ENCODE measurements at places on chromosomes 1 and 21.
A peak's percentile ranks its signal among the peaks of the same experiment; 100 is the strongest.

DNA sequence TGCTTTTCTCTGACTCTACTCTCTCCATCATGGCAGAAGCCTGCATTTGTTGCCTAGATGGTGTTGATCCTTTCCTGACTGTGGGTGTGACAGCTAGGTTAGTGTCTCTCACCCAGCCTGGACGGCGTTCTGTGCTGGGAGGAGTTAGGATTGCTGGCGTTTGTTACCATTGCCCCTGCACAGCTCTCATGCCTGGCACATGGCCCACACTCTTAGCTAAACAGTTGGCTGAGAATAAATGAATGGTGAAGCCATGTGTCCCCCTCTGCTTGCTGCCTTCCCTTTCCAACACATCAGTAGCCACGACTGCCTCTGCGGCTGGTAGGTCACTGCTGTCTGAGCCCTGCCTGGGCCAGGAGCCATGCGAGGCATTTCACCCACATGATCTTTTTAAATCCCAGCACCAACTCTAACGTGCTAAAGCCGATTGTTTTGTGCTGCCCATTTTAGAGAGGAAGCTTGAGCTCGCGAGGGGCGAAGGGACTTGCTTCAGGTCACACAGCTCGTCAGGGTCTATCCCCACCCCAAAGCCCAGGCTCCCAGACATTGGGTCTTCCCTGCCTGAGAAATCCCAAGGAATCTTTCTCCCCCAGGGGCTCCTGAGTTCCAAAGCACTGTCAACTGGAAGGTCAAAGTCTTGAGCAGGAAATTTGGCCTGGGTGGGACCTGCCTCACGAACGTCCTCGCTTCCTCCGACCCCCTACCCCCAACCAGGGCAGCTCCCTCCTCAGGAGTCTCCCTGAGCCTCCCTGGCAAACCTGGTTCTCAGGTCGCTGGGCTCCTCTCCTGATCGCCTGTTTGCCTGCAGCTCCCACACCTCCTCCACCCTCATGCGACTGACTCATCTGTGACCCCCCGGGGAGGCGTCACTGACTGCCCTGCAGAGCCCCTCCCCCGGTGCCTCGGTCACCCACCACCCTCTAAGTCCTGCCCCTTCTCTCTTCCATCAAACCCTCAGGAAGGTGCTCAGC, 271.7 kb upstream of the C1orf174 start:
- peak; percentile 39 for DNase-seq

DNA sequence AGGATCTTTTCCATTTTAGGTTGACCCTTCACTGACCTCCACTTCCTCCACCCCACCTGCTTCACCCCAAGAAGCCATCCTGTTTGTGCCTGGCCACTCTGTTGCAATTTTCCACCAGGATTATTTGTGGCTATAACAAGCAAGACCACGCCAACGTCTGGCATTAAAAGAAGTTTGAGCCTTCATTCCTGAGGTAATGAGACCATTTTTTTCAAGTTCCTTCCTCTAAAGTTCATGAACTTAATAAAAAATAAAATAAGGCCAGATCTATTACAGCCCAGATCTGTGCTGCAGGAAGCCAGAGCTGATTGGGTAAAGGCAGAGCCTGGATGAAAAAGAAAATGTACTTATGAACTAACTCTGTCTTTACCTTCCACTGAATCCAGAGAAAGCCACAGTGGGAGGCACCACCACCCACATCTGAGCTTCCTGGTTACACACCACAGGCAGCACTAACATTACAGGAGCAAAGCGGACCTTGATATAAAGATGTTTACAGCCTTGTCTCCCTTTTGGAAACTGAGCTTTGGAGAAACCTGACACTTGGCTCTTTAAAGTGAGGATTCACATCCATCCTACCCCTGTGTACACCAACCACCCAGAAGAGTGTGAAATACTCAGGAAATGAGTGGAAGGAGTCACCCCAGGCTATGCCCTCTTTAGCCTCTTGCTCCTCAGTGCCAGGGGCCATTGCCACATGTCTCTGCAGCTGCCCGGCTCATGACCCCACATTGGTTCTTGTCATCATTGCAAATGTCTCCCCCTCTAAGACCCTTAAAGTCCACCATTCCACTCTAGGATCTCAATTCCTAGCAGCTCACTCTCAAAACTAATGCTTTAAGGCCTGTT, 293.6 kb downstream of the PLPP3 start:
- no peak for DNase-seq

DNA sequence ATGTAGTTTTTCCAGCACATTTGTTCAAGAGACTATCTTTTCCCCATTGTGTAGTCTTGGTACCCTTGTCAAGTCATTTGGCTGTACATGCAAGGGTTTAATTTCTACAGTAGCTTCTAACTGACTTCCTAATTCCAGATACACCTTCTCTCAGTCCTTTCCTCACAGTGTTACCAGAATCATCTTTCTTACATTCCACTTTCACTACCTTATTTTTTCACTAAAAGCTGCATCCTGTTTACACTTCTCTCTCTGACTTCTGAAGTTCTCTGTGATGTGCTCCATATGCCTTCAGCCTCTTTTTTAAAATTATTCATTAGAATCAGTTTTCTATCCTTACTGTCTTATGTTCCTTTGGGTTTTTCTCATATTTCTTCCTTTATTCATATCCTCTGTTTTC, 57.1 kb upstream of the RWDD3 start:
- DNase-seq = no peak

DNA sequence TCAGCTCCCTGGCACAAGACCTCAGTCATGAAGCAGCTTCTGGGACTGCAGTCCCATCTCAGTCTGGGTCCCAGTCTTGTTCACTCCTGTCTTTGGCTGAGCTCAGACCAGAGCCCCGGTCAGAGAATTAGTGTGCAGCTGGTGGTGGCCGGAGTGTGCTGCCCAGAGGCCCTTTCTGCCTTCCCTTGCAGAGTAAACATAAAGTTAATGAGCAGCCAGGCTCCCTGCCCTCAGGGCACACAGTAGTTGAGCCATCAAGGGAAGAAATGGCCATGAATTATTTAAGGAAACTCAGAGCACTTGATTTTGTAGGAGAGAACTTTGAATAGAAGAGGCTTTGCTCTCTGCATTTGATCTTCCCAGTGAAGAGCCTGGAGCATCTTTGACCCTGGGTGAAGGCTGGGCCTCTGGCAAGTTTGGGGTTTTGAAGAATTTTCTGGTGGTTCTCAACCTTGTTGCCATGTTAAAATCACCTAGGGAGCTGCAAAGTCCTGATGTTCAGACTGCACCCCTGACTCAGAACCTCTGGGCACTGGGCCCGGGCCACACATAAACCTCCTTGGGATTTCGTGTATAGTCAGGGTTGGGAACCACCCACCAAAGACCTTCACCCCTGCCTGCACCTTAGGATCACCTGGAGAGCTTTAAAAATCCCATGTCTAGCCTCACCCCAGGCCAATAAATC, 26.4 kb upstream of the SELENON start:
- DNase-seq = no peak

GRCh38 chr1:13432251-13432650, 22.0 kb downstream of the PRAMEF20 start:
- no peak for DNase-seq

- DNase-seq = no peak
Measured at GRCh38 chr1:11731691-11732283, 4.1 kb upstream of the AGTRAP start.

- DNase-seq = no peak
Measured at GRCh38 chr1:4561205-4561604, 93.2 kb upstream of the AJAP1 start.

- no peak for DNase-seq
Measured at GRCh38 chr1:178962853-178963711, 62.6 kb upstream of the FAM20B start.

DNA sequence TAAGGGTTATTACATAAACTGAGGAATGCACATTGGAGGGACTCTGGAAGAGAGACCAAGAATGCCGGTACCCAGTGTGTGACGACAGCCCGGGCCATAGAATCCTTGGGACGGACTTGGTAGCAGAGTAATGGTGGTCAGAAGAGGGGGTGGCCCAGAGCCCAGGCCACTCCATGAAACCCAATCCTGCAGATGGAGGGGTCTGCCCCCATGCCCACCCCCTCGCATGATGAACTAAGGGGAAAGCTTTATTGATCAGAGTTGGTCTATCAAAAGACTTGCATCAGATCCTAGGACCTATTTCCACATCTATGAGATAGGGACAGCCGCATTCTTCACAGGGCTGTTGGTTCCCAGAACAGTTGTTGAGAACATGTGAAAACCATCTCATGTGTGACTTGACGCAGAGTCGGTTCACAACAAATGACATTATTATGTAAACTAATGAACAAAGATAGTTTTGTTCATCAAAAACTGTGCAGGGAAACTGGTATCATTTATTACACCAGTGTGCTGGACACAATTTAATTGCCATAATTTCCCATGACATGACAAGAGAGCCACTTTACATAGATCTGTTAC, 21.5 kb upstream of the SDC3 start:
- DNase-seq = no peak

DNA sequence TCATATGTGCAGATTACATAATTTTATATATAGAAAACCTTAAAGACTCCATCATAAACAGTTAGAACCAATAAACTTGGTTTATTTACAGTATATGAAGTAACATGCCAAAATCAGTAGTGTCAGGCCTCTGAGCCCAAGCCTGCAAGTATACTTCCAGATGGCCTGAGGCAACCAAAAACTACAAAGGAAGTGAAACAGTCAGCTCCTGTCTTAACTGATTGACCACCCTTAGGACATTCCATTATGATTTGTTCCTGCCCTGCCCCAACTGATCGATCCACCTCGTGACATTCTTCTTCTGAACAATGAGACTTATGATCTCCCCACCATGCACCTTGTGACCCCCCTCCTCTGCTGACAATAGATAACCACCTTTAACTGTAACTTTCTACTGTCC, 630.3 kb downstream of the AMY1C start:
- no peak for DNase-seq

DNA sequence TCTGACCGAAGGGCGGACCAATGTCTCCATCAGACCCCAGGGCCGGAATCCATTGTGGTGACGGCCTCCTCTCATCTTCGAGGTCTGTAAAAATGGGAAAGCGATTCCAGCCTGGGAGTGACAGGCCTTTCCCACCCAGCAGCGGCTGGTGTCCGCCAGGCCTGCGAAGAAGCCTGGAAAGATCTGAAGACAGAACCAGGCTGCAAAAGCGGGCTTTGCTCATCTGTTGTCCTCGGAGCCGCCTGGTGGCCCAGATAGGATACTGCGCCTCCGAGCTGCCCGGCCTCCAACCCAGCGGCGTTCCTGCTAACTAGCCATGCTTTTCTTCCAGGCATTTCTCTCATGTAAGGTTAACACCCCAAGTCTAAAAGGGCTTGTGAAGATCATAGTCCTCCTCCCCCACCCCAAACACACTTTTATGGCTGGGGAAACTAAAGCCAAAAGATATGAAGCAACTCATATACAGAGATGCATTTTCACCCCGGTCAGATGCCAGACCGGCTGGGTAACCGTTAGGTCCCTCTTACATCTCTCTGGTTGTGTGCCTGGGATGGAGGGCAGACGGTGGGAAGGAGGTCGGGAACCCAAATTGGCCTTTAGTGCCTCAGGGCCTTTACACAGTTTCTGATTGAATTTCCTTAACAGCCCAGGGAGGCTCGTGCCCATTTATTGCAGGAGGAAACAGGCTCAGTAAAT, 1.9 kb upstream of the DHRS3 start:
- peak; percentile 91 for DNase-seq

DNA sequence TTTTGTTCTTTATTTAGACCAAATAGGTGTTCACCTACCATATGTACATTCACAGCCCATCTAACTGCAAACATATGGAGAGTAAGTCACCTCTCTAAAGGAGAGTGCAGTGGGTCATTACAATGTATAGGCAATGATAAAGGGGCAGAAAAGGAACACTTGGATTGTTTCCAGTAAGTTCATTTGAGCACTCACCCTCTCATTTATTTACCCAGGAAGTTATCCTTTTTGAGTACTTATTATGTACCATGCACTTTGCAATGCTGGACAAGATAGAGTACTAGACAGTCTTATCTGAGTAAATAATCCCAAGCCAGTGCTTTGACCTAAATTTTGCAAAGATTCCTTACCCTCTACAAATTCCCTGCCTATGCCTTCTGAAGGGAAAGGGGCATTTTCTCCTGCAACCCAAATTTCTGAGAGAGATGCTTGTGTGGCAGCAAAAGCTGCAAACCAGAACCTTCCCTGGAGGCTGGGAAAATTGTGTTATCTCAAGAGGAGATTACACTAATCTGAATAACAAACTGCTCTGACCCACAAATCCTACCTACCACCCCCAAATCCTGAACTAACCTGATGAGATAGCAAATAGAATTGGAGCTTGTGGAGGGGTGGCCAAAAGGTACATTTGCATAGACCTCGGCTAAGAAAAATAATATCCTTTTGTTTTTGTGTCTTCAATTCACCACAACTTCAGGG, 18.6 kb upstream of the RGS8 start:
- no peak for DNase-seq

GRCh38 chr1:161069731-161070270, at the start of gene ARHGAP30:
ARHGAP30 (minus strand) TSS chr1:161069891; CDS start chr1:161069624, 267 bp downstream.
- peak; percentile 92 for DNase-seq

DNA sequence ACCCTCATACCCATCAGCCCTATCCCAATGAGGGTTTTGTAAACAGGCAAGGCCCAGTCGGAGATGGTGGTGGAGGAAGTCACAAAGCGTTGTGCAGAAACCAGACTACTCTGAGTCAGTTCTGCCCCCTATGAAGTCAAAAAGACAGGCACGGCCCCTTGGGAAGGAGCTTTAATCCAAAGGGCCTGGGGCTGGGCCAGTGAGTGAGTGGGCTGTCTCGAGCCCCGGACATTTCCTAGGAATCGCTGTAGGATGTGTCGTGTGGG, 442 bp upstream of the AHCYL1 start:
- no peak for DNase-seq

GRCh38 chr21:45761704-45762103, 118.2 kb downstream of the PCBP3 start:
- DNase-seq = no peak

GRCh38 chr1:155124503-155125463, 2.9 kb upstream of the EFNA1 start:
- DNase-seq = no peak

GRCh38 chr1:103265551-103265950, 157.2 kb upstream of the COL11A1 start:
- no peak for DNase-seq

- DNase-seq = no peak
Measured at GRCh38 chr1:160367516-160367900, 637 bp downstream of the NHLH1 start.

- DNase-seq = peak; percentile 89
Measured at GRCh38 chr1:110312188-110313121, 26.7 kb upstream of the RBM15 start.

- DNase-seq = peak; percentile 22
Measured at GRCh38 chr1:17199267-17200044, 5.5 kb upstream of the PADI1 start.

- no peak for DNase-seq
Measured at GRCh38 chr1:57024855-57025254, 59.0 kb upstream of the C8B start.

DNA sequence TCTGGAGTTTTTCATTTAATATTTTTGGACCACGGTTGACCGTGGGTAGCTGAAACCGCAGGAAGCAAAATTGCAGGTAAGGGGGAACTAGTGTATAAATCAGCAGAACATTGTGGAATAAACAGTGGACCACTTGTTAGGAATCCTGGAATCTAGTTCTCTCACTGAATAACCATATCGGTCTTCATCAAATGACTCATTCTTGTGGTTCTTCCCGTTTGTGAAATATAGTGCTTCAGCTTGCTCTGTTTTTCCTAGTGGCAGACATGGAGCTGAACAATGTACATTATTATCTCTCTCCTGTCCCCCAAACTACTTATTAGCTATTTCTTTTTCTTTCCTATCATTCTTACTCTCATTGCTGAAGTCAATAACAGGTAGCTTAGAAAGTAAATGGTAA, 61.9 kb downstream of the HSPA13 start:
- no peak for DNase-seq

Data from activated effector memory CD4-positive, alpha-beta T cell treated with anti-CD3 and anti-CD28 coated beads, Interleukin-2, amount 50 U/mL, for 16 hours (primary cell).